ENCODE measurements at places on chromosomes 5 and 9.

- no peak for DNase-seq
These were observed 142.7 kb upstream of the PPP1R26 start for GRCh38 chr9:135336722-135337527.

GRCh38 chr9:16119261-16120230 is 566.7 kb downstream of the CCDC171 start:
- DNase-seq: no peak

GRCh38 chr5:66307647-66308241 is 163.6 kb downstream of the SREK1 start:
- DNase-seq: no peak

DNA sequence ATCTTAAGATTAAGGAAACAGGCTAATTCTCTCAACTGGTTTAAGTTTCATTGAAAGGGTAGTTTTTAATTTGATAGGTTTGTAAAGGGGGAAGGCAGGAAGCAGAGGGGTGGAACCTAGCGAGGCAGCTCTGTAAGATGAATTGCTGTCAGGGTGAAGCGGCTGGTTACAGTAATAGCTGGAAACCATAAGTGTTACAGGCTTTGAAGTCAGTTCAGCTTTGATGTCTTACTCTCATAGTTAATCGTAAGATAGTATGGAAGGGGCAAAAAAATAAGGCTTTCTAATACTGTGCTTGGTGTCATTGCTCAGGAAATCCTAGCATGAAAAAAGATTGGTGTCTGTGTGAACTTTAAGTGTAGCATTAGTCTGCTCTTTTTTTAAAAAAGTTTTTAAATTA is 20.3 kb downstream of the POU5F2 start:
- no peak for DNase-seq

Data from activated naive CD8-positive, alpha-beta T cell treated with anti-CD3 and anti-CD28 coated beads, Interleukin-2, amount 10 ng/mL, durations not matched to agents 7 days and 5 days (primary cell).